ENCODE measurements at places on chromosomes 3 and 15.

- no peak for DNase-seq
Observed at GRCh38 chr15:79349525-79349924, 38.6 kb downstream of the TMED3 start.

GRCh38 chr15:67840749-67841512 is 1.1 kb upstream of the RNU6-1 start:
- no peak for DNase-seq

DNA sequence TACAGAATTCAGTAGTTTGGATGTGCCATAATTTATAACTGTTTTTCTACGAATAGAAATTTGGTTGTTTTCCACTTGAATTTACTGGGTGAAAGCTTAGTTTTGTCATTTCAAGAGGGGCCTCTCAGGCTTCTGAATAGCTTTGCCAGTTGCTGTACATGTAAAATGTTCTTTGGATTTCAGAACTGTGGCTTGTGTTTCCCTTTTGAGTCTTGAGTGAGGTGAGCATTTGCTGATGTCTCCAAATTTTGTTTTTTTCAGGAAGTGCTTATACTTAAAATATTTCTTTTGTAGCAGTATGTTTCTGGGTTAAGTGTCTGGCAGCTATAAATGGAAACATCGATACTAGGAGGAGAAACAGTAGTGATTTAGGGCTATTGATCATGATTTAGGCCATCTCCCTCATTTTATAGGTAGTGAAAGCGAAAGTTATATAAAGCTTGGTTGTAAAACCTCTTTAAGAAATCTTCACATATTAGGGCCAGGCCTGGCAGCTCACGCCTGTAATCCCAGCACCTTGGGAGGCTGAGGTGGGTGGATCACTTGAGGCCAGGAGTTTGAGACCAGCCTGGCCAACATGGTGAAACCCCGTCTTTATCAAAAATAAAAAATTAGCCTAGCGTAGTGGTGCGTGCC is 9.2 kb upstream of the TRAK1 start:
- DNase-seq, result no peak

DNA sequence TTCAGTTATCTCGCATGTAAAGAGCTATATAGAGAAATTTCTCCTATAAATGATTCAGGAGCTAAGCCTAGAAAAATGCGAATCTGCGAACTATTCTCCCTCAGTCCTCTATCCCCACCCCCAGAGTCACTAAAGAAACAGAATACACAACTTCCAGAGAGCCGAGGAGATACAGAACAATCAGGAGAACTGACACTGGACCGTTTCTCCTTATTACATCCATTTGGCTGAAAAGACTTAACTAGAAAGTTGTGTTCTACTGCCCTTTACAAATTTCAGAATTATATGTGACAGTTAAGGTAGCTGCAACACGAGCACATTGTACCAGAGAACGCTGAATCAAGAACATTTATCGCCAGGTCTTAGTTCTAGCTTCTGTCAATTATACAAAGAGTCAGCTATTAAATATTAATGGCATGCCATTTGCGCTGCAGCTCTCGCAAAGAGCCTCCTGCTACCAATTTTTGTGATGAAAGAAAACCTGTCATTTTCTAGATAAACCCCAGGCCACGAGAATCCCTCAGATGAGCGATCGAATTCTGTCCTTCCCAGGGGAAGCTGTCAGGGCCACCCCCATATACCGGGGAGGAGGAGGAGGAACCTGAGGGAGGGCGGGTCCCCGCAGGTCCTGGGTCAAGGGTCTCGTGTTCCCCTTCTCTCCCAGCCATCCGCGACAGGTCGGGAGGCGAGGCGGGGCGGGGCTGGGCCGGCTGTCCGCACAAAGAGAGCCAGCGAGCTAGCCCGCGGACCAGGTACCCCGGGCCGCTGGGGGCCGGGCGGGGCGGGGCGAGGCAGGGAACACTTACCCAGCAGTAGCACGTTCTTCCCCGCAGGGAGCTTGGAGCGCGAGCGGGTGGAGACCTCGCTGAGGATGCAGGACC is 878 bp downstream of the DYNC1LI1 start:
- peak; percentile 33 for DNase-seq

- no peak for DNase-seq
Observed at GRCh38 chr15:95032156-95032555, 800.8 kb downstream of the MCTP2 start.

DNA sequence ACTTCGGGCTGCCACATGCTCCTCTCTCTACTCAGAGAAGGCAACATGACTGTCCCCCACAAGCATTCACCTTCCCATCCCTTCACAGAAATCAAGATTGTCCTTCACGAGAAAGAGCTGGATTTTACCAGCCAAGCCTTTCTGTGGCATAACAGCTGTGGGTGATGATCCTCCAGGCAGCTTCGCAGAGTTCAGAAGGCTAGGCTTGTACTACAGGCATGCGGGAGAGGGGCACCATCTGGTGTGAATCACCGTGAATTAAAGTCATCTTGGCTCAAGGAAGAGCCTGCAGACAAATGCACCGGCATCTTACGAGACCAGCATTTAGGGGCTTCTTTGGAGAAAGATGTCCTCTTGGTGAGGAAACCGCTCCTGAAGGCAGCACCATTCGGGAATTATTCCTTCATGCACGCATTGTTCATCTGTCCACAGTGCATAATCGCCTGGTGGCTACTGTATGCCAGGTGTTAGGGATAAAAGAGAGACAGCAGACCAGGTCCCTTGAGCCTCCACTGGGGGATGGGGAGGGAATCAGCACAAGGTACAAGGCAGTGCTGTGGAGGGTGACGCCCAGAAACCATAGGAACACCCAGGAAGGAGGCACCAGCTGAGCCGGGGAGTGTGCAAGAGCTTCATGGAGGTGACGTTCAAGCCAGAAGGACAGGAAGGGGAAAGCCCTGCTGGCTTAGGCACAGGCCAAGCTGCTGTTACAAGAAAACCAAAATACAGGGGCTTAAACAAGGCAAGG is 108.6 kb downstream of the TMEM266 start:
- DNase-seq, result no peak

DNA sequence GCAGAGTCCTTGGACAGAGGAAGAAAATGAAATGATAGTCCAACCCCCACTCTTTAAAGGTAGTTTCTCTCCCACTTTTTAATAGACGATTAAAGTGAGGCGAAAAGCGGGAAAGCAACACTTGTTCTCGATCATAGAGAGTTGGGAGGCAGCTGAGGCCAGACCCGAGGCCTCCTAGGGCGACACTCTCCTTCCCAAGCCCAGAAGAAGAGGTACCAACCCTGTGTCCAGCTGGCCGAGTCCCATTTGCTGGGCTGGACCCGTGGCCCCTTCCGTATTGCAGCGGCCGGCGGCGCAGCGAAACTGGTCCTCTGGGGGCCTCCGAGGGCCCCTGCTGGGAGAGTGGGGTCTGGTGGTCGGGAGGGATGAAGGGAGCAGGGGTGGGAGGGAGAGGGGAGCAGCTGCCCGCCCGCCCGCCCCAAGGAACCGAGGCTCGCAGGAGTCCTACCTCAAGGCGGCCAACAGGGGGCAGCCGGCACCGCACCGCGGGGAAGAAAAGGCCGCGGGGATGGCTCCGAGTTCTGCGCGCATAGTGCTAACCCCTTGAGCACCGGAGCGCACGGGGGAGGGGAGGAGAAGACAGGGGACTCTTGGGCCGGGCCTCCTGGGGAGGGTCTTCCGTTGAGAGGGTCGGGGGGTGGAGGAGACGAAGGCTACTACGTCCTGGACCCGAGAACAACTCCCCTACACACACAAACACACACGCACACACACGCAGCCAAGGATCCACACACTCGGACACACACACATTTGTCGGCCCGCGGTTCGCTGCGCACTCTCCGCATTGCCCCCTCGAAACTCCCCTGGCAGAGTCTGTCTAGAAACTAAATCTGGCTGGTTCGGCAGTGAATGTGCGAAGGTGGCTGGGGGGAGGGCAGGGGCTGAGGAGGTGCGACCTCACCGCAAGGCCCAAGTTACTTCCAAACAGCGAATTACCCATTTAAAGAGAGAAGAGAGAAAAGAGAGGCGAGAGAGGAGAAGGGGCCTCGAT is 2.0 kb downstream of the WNT5A start:
- peak; percentile 54 for DNase-seq

DNA sequence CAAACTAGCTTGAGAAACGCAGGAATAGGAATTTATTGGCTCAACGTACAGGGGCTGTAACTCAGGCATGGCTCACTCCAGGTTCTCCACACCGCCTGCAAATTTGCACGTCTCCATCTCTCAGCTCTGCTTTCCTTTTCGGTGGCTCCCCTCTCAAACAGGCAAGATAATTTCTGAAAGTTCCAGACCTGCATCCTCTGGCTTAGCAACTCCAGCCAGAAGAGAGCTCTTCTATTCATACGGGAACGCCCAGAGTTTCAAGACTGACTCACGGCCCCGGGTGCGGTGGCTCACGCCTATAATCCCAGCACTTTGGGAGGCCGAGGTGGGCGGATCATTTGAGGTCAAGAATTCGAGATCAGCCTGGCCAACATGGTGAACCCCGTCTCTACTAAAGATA is 139.7 kb upstream of the BNIP2 start:
- DNase-seq, result no peak

DNA sequence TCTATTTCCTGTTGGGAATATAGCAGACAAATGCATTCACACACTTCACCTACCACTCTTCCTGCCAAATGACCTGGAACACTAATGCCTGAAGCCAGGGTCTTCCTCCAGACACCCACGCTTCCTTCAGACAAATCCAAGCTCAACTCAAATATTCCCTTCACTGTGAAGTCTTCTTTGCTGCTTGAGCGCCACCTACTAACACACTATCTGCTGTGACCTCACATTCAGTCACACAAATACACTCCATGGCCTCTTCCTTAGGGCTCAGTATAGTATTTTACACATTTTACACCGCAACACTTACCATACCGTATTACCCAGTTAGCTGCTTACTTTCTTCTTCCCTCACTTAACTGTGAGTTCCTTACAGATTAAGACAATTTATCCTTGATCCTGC is 149.4 kb downstream of the SHOX2 start:
- no peak for DNase-seq

GRCh38 chr3:97895216-97895615 is 73.4 kb downstream of the CRYBG3 start:
- DNase-seq, result no peak

- no peak for DNase-seq
Observed at GRCh38 chr15:69070396-69070795, 55.9 kb downstream of the NOX5 start.

DNA sequence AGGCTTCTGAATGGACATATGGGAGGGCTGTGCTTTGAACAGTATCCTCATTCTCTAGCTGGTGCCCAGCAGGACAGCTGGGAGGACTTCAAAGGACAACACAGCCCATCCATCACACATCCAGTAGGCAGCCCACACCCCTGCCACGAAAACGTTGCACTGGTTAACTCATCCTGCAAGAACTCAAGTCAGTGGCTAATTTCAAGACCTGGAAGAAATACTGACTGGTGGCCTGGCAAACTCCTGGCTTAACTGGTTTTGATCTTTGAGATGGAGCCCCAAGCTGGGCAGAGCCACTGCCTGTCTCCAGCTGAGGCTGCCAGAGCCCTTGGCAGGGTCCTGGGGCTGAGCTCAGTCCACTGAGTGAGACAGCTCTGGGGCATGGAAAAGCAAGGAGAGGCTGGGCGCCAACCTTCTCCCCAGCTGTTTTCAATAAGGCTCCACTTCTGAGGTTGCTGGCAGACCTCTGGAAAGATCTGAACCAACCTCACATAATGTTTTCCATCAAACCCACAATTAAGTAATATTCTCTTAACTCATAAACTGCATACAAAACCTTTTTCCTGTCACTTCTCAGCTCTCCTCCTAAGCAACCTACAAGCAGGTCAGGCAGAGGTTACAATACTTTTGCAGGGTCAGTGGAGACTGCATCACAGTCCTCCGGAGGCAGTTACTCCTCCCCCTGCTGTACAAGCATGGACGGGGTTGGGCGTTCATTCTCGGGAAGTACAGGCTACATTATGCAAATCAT is 110.3 kb downstream of the MYLK start:
- DNase-seq, result no peak

GRCh38 chr15:89501646-89502045 is 5.3 kb upstream of the RHCG start:
- DNase-seq, result no peak

DNA sequence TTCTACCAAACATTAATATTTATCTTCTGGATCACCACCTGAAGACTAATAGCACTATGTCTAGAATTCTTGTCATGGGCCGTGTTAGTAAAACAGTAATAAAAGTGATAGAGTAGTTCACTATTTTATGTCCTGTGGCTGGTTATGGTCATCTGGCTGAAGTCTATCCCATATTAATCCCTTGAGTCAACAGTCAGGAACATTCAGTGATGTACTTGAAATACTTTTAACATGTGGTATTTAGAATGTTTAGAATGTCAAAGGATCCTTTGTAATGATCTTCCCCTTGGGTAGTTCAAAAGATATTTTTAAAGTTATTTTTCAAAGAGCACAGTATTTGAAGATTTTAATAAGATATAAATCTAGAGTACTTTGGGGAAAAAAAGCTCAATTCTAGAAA is 117.0 kb downstream of the MBNL1 start:
- DNase-seq, result no peak

- DNase-seq, result no peak
Observed at GRCh38 chr3:184277366-184277765, 1.5 kb downstream of the ECE2 start.

DNA sequence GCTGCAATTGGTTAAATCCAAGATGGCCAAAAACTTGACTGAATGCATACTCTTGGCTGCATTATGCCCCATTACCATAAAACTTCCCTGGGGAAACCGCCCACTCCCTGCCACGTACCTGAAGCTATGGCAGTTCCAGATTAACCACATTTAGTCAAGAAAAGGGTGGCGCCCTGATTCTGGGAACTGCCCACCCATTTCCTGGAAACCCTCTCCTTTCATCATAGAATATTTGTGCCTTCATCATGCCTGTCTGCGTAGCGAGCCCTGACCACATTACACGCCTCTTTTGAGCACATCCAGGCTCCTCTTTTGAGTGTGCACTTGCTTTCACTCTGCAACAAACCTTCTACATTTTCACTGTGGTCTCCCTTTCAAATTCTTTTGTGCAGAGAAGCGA is 5.2 kb downstream of the LINS1 start:
- DNase-seq, result peak; percentile 76

DNA sequence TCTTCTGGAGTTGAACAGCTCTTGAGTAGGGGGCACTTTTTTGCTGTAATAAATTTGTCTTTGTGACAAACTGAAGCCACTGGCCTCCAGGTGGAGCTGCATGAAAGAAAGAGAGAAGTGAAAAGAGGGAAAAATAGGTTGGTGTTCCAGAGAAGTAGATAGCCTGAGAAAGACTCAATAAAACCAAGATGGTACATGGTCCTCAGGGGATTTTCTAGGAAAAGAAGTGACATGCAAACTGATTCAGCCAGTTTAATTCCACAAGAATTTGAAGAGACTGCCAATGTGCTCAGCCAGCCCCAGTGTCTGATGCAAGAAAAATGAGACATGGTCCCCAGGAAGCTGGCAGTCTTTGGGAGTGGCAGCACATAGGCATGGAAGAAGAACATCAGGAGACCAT is 152.7 kb downstream of the CD47 start:
- no peak for DNase-seq

DNA sequence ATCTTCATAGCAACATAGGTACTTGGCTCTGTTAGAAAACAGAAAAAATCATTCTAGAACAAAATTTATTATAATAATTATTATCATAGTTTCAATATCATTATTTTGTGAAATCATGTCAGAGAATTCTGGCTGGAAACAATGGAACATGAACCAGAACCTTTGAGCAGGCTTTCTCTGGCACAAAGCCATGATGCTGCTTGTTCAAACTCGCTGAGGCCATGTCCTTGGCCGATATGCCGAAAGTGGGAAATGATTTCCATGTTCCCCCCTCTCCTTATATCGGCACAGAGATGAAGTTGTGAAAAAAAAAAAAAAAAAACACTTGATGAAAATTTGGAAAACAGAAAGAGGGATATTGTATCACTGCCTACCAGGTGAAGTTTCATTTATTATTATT is 49.0 kb upstream of the MRPL3 start:
- DNase-seq, result no peak

- DNase-seq, result no peak
Observed at GRCh38 chr3:172272698-172273097, 175.6 kb downstream of the GHSR start.

Data from breast epithelium (tissue), 4 donors.